ENCODE measurements at places on chromosomes 16 and 17.

DNA sequence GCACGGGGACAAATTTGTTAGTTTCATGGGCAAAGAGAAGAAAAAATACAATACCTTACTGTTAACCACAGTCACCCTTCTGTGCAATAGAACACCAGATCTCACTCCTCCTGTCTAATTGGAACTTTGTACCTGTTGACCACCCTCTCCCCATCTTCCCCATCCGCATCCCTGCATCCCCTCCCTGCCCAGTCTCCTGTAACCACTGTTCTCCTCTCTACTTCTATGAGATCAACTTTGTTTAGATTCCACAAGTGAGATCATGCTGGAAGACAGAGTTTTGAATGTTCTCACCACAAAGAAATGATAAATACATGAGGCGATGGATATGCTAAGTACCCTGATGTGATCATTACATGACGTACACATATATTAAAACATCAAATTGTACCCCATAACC is 47.7 kb downstream of the CLEC16A start:
- no peak for DNase-seq

DNA sequence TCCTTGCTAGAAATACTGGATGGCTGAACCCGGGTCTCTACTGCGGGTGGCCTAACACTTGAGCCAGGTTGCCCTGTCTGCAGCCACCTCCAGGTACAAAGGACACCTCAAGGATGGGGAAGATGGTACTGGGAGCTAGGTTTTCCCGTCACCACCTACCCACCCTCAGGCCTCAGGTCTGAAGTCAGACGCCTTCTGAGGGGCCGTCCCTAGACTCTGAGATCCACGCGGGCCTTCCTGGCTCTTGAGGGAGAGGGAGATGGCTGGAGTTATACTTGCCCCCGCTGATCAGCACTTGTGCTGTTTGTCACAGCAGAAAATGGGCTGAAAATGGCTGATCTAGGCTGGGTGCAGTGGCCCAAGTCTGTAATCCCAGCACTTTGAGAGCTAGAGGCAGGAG is 10.6 kb downstream of the TRPV3 start:
- no peak for DNase-seq

- DNase-seq, result no peak
These were observed 37.5 kb downstream of the IL21R start for GRCh38 chr16:27439271-27440018.

- DNase-seq, result no peak
These were observed 9.8 kb downstream of the UNC13D start for GRCh38 chr17:75834279-75834920.

DNA sequence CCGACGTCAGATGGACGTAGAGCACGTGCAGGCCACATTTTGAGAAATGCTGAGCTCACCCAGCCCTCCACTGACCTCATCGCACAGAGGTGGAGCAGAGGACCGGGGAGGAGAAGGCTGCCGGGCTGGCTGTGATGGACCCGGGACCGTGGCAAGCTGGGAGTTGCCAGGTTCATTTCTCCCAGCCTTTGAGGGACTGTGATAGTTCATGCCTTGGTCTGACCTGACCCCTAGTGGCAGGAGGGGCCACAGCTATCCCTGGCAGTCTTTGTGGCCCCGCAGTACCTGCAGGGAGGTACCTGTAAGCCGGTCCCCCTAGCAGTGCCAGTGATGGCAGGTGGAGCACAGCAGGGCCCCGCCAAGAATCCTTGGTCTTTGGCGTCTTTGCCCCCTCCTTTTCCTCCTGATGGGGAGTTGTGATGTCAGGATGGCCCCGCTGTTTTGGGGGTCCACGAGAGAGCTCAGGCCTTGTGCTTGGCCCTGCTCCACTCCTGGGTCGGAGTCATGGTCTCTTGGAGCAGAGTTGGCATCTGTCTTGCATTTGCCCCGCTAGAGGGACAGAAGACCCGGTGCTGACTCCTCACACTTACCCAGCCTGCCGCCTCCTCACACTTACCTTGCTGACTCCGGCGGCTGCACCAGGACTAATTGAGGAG is 50.4 kb downstream of the OR1D5 start:
- no peak for DNase-seq

DNA sequence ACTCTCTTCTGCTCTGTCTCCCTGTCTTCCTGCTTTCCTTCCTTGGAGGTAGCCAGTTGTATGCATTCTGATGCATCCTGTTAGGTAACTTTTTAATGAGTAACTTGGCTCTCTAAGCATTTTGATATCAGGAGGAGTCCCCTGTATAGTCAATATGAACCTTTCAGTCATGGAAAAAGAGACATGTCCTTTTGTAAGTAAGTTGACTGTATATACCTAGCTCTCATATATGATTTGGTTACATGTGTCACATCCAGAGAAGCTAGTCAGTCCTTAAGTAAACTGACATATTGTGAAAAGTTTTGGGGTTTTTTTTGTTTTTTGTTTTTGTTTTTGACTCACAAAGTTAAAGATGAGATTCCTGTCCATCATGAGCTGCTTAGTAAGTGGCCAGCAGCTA is 18.8 kb downstream of the UTP18 start:
- no peak for DNase-seq

- DNase-seq, result no peak
These were observed 3.4 kb upstream of the CARD14 start for GRCh38 chr17:80166446-80166845.

All from omental fat pad (tissue), 4 donors.